ENCODE measurements at places on chromosomes 12 and 14. TPM values are rescaled to one million over a fixed set of nuclear protein-coding genes. Genes with fewer than 3 reads are reported as not detected.

DNA sequence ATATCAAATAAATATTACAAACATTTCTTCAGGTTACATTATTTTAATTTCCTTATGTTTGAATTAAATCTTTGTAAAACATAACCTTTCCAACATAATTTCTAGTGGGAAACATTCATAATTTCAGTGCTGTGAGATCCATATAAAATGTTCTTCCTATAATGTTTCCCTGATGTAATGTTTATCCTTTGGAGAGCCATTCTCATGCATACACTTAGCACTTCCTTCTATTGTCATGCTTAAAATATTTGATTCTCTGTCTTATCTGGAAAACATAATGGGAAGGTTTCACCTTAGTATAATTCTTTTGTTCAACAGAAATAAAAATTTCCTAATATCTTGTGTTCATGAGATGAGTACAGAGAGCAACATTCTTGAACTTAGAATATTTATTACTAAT, 472.5 kb downstream of the ADAMTS20 start:
- no peak for DNase-seq

Gene SMOC1
- 2.0 TPM for total RNA-seq

DNA sequence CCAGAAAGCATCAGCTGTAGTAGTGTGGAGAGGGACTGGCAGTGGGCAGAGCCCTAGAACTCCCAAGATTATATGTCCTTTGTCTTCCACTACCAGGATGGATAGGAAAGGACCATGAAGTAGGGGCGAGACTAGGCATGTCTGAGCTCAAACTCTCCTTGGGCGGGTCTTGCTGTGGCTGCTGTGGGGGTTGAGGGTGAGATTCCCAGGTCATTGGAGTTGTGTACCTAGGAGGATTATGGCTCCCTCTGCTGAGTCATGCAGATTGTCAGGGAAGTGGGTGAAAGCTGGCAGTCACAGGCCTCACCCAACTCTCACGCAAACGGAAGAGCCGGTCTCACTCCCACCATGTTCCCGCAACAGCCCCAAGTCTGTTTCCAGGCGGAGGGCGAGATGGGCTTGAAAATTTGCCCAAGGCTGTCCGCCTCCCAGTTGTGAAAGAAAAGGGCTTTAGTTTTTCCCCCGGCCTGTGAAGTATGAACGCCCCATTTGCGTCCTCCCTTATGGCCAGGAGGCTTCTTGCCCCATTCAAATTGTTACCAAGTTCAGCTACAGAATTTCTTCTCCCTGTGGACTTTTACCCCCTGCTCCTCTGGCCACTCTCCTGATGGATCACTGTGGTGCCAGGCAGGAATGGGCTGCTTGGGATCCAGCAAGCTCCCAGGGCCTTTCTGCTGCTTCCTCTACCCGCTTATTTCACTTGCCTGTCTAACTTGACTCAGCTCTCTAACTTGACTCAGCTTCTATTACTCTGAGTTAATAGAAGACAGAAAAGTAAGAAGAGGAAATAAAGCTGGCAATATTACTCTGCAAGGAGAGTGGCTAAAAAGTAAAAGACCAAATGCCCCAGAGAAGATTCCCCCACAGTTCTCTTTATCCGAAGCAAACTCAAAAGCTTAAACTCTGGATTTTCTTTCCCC, 159.3 kb downstream of the SLC2A13 start:
- DNase-seq = no peak

DNA sequence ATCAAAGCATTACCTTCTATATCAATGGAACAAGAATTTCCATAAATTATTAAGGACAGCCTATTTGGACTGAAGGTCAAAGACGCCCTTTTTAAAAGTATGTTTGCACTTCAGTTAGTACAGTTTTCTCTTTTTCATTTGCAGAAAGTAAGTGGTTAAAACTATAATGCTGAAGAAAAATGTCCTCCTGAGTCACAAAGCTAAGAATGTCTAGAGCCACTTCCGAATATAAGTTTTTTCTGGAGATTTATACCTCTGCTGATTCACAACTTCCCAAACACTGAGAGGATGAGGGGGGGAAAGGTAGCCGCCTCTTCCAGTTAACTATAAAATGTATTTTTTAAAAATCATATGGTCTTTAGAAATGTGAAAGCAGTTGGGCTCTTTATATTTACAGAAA, 84.9 kb downstream of the DUSP6 start:
- DNase-seq = no peak

Gene IRAK3
- total RNA-seq = 0.21 TPM

Gene GPR68
- 0.11 TPM for total RNA-seq

Gene UBE2N
- 70.6 TPM for total RNA-seq

Measured in osteocyte (in vitro differentiated cells).